Activated CD8-positive, alpha-beta memory T cell treated with anti-CD3 and anti-CD28 coated beads, Interleukin-2, amount 10 ng/mL, durations not matched to agents 7 days and 5 days (primary cell): ENCODE measurements at places on chromosomes 1 and 21. TPM values are rescaled to one million over a fixed set of nuclear protein-coding genes. Genes with fewer than 3 reads are reported as not detected.

- no peak for DNase-seq
Observed at GRCh38 chr1:21149855-21150432, 26.8 kb downstream of the EIF4G3 start.

- DNase-seq, result no peak
Observed at GRCh38 chr1:201511941-201512539, 5.1 kb upstream of the CSRP1 start.

DNA sequence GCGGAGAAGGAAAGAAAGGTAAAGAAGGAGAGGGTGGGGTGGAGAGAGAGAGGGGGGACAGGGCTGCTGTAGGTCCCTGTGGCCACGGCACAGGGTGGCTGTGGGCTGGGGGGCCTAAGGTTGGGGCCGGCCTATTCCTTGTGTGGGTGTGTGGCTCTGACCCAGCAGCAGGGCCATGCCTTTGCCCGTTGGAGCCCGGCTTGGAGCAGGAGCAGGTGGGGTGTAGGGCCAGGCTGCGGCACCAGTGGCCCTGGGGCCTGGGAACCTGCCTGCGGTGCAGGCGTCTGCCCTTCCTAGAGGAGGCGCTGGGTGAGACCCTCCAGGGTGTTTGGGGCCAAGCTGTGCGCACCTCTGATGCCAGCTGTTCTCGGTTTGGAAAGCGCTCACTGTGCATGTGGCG lies 19.7 kb upstream of the SUMO3 start:
- DNase-seq, result no peak

DNA sequence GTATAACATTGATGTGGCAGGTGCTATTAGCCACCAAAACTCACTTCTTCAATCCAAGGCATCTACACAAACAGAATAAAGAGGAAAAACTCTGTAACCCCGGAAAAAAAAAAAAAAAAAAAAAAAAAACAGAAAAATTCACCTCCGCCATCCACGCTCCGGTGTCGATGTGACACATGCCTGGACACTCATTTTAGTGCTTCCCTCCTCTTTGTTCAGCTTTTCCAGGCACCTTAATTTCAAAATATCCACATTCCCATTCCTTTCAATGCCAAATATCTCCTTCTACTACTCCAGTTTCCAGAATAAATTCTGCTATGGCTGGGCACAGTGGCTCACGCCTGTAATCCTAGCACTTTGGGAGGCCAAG lies 5.8 kb upstream of the RERE start:
- DNase-seq, result no peak

GRCh38 chr1:245247801-245248200 lies 93.0 kb downstream of the KIF26B start:
- DNase-seq, result no peak

Gene PRAMEF5
- total RNA-seq, result not detected

Gene CFHR3
- not detected for total RNA-seq

Gene CASQ1
- 0.68 TPM for total RNA-seq

Gene FCRL1
- not detected for total RNA-seq

Gene ARHGAP29
- total RNA-seq, result not detected

GRCh38 chr1:155831279-155831976 lies 25.6 kb downstream of the GON4L start:
- DNase-seq, result no peak

GRCh38 chr1:77399250-77400086 lies 117.6 kb downstream of the AK5 start:
- DNase-seq, result no peak

Gene C4BPB
- 1.1 TPM for total RNA-seq

Gene KIF21B
- 102 TPM for total RNA-seq
